Activated CD4-positive, alpha-beta T cell treated with anti-CD3 and anti-CD28 coated beads for 24 hours (primary cell): ENCODE measurements at places on chromosomes 1 and 21.

DNA sequence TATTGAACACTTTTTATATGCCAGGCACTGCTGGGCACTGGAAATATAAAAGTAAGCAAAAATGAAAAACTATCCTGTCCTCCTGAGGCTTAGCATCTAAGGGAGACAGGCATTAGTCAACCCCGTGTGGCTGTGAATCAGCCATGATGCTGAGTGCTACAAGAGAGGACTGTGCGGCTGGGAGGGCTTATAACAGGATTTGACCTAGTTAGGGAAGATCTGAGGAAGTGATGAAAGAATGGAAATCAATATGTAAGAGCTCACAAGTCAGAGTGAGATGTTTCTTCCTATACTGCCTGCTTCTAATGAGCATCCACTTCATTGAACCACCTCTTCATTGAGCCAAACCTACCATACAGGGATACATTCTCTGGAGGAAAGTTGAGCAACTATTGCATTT is 15.1 kb downstream of the TRIM45 start:
- no peak for DNase-seq

GRCh38 chr1:119040906-119041305 is 52.8 kb upstream of the TBX15 start:
- no peak for DNase-seq

DNA sequence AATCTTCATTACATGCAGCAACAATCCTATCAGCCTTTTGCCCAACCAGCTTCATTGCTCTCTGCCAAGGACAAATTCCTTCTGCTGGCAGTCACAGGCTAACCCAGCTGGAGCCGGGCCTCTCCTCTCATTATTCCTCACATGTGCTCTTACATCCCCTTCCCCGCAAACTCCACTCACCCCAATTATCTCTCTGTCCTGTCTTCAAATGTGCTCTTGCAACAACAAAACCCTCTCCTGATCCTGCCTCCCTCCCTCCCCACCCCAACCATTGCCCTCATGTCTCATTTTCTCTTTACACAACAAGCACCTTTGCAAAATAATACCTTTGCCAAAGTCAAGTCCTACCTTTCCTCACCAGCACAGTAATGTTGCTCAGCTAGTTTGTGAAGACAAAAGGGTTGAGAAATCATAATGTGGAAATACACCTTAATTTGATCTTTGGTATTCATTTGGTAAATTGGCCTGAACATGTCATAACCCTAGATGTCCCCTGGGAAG is 36.0 kb upstream of the DHCR24 start:
- DNase-seq = no peak

GRCh38 chr21:33847588-33848248 is 67.9 kb downstream of the ATP5PO start:
- DNase-seq = no peak

GRCh38 chr1:196366817-196367495 is 241.3 kb downstream of the KCNT2 start:
- no peak for DNase-seq

DNA sequence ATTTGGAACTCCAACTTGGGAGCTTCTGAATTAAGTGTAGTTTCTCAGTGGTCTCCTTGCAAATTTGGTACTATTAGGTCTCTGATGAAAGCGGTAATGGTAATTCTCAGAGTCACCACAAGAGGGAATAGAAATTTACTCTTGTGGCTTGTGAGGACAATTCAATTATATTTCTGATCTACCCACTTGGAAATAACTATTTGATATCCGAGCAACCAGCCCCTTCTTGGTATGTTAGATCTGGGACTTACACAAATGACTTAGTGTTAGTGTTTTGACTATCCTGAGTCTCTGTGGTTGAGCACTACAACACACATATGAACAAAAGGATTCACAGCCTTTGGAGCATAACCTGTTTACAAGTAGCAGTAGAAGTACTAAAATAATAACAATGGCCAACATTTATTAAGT is 68.1 kb downstream of the RPS6KA1 start:
- no peak for DNase-seq
